ENCODE measurements at places on chromosomes 1 and 21.

- no peak for DNase-seq
These were observed 206.2 kb upstream of the PTBP2 start for GRCh38 chr1:96515430-96515829.

DNA sequence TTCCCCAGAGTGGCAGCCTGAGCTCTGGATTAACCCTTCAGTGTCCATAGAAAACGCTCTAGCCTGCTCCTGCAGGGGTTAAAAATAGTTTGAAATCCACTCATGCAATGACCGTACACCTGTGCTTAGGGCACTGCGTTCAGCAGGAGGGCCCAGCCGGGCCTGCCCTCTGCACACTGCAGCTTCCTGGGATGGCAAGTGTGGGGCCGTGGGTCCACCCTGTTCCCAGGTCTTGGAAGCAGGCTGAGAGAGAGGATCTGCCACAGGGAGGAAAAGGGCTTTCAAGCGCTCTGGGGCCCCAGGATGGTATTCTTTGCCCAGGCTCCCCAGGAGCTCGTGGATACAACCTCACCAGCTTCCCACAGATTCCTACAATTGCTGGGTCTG, 1.5 kb upstream of the S100B start:
- DNase-seq: no peak

DNA sequence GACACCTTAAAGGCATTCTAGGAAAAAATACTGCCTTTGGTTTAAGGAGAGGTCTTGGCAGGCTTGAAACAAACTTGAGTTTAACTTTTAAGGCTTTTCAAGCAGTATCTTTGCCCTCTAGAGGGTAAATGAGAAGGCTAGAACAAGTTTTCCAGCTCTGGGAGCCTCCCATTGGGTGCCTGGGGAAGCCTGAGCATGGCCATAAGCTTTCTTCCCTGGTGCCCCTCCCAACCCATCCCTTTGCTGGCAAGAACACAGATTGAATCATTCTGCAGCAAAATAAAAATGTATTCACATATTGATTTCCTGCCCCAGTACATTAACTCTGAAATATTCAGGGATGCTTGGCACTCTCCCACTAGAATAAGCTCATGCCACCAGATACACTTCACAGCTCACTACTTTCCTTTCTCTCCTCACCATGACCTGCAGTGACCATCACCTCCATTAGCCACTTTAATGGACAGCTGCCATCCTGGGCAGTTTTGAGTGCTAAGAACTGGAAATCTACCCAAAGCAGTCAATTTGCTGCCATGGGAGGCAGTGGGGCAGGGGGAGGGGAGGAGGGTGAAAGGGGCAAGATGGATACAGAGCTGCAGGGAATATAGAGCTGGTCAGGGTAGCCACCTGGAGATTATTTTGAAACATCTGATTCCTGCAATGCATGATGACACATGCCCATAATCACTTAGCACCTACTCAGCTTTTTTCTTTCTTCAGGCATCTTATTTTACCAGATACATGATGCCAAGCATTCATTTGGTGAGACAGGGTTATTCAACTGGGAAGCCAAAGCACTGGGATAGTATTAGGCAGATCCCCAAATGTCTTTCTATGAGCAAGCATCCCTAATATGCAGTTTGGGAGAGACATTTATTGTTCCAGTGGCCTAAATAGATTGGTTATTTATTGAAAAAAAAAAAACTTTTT, 140.6 kb downstream of the SYT2 start:
- no peak for DNase-seq

- no peak for DNase-seq
These were observed 87.4 kb upstream of the TTC39A start for GRCh38 chr1:51417496-51418383.

GRCh38 chr1:208778417-208778816, 534.2 kb upstream of the PLXNA2 start:
- DNase-seq: no peak

DNA sequence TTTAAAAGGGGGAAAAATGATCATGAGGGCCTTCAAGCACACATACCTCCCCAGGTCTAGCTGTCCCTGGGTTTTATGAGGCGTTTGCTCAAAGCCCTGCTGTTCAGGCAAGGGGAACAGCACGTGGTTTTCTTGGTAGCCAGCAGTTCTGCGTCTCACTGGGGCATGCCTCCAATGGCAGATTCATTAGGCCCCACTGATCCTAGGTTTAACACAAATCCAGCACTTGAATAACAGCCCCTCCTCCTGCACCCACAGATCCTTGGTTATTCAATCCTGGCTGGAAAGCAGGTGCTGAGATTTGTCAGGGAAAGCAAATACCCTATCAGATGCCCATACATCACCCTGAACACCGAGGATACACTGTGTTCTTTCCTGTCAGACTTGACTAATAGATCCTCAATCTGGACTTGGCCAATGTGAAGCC, 106.4 kb downstream of the ZC3H11B start:
- DNase-seq: no peak

DNA sequence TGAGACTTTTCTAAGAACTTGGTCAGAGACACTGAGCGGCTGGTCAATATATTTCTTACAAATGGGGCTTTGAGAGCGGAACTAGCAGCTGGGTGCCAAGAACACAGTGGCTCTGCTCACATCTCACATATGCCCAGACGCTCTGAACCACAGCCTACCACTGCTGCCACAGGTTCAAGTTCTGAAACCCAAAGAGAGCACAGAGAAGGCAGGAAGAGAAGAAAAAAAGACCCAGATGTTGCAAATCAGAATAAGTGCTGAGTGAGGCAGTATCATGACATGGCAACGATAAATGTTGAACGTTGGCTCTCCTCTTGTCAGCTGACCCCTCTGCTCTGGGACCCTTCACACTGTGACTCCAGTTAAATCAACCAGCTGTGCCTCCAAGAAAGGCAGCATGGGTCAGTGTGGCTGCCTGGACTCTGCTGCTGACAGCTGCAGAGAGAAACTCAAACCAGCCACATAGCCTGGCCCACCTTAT, 26.4 kb downstream of the HIVEP3 start:
- no peak for DNase-seq

- DNase-seq: no peak
These were observed 68.1 kb downstream of the VWA5B1 start for GRCh38 chr1:20358761-20359263.

DNA sequence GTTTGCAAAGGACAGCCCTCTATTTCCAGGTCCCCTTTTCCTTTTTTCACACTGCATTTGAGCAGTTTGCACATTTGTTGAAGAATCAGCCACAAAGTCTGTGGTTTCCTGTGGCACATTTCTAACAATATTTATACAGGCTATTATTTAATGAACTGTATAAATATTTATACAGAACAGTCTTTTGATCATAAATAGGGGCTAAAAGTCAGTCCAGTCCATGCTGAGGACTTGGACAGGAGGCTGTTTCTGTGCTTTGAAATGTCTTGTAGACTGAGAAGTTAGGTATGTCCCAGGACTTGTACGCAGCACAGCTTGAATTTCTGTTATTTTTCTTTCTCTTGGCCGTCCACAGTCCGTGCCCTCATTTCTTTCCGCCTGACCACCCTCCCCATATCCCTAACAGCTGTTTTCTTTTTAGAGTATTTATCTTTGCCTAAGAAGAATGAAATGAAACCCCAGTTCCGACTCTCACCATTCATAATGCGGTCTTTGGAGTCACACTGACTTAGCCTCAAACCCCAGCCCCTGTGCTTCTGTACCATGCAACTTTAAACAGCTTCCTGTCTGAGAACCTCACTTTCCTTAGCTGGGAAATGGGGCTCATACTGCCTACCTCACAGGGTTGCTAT, 19.7 kb downstream of the FGGY start:
- DNase-seq: no peak

- no peak for DNase-seq
These were observed 41.2 kb downstream of the SLC27A3 start for GRCh38 chr1:153816283-153816889.

GRCh38 chr1:97989094-97989680, 68.4 kb upstream of the DPYD start:
- DNase-seq: no peak

- no peak for DNase-seq
These were observed 3.3 kb upstream of the FMOD start for GRCh38 chr1:203354246-203354645.
